Stimulated activated CD4-positive, alpha-beta T cell treated with anti-CD3 and anti-CD28 coated beads, TNF-alpha, amount 100 ng/mL, for 1 hour (primary cell): ENCODE measurements at places on chromosomes 2 and 18.

GRCh38 chr2:218961651-218962570 is 2.4 kb downstream of the CDK5R2 start:
- no peak for DNase-seq

- no peak for DNase-seq
Observed at GRCh38 chr2:200042944-200043343, 87.6 kb downstream of the MAIP1 start.

DNA sequence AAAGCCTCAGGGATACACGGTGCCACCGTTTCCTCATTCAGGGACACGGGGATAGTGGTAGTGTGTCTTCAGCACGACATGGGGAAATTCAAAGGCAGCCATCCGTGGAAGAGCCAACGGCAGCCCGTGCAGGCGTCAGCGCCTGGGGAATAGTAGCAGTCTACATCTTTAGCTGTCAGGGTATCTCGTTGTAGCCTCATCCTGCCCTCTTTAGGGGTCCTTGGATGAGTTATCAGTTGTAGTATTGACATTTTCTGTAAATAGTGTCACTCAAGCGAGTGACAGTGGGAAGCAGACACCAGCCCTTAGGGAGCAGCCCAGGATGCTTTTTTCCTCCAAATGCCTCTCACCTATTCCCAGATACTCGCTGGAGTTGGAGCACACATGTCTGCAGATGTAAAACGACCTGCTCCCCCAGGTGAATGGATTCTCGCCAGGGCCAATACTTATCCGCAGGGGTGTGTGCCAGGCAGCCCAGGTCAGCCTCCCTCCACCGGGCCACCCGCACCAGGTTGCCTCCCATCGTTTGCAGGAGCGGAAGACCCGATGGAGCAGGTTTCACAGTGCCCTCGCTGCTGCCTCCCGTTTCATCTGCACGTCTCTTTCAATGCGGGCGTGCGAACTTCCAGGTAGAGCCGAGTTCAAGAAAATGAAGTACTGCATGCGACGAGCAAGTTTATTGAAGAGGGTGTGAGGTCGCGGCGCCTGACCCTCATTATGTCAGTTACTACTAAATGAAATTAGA is 41.0 kb downstream of the AGAP1 start:
- DNase-seq = no peak

GRCh38 chr2:219104107-219105035 is 43.6 kb upstream of the IHH start:
- no peak for DNase-seq

GRCh38 chr2:47941936-47942335 is 35.6 kb upstream of the FBXO11 start:
- DNase-seq = no peak

DNA sequence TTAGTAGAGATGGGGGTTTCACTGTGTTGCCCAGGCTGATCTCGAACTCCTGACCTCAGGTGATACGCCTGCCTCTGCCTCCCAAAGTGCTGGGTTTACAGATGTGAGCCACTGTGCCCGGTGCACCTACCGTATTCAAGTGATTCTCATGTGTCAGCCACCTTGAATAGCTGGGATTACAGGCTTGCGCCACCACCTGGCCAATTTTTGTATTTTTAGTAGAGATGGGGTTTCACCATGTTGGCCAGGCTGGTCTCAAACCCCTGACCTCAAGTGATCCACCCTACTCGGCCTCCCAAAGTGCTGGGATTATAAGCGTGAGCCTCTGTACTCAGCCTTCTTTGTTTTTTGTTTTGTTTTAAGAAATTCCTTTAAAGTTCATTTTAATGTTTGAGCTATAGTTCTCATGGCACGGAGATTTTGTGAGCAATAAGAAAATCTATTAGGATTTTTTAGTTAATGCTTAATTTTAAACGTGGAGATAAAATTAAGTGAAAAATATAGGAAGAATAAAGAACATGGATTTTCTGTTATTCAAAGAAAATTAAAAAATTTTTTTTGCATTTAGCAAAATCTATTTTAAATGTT is 242.6 kb downstream of the PHLPP1 start:
- DNase-seq = no peak

DNA sequence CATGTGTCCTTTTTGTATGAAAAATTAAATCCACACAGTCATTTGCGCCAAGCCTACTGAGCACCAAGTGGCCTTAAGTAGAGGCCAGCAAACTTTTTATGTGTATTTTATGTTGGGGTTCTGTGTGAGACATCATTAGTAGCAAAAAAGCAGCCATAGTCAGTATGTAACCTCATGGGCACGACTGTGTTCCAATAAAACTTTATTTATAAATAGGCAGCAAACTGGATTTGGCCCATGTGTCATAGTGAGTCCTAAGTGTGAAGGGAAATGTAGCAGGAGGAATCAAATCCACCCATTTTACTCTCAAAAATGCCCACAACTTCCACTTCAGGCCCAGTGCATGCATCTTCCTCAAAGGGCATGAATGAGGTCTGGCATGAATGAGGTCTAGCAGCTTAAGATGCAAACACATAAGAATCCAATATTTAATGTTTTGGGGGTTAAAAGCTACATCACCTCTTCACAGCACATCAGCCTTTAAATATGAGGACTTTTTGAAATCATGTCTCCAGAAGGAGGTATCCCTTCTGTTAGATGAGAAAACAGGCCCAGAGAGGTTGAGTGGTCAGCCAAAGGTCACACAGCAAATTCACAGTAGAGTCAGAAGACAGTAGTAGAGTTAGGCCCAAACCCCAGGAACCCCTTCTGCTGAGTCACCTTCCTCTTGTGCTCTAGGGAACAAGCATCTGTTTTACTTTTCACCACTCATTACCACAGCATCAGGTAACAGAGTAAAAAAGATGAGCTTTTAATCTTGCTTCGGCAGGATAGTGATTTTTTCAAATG is 45.6 kb downstream of the MREG start:
- no peak for DNase-seq

- no peak for DNase-seq
Observed at GRCh38 chr2:127884436-127884835, 1.3 kb downstream of the AMMECR1L start.

- no peak for DNase-seq
Observed at GRCh38 chr2:229141424-229142025, 129.6 kb downstream of the PID1 start.
